ENCODE measurements at places on chromosomes 5 and 9.
A peak's percentile ranks its signal among the peaks of the same experiment; 100 is the strongest.

DNA sequence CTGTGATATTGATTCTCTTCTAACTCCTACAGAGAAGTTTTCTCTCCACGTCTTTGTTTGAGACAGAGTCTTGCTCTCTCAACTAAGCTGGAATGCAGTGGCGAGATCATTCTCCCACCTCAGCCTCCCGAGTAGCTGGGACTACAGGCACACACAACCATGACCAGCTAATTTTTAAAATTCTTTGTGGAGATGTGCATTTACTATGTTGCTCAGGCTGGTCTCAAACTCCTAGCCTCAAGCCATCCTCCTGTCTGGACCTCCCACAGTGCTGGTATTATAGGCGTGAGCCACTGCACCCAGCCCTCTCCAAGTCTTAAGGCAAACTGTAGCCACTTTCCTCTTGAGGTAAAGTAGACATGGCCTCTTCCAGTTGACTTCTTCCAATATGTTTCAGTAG is 72.2 kb downstream of the SNX18 start:
- no peak for DNase-seq

GRCh38 chr9:89325733-89326132 is 7.4 kb downstream of the SECISBP2 start:
- no peak for DNase-seq

- DNase-seq, result no peak
These were observed 2.5 kb upstream of the BASP1 start for GRCh38 chr5:17214893-17215292.

DNA sequence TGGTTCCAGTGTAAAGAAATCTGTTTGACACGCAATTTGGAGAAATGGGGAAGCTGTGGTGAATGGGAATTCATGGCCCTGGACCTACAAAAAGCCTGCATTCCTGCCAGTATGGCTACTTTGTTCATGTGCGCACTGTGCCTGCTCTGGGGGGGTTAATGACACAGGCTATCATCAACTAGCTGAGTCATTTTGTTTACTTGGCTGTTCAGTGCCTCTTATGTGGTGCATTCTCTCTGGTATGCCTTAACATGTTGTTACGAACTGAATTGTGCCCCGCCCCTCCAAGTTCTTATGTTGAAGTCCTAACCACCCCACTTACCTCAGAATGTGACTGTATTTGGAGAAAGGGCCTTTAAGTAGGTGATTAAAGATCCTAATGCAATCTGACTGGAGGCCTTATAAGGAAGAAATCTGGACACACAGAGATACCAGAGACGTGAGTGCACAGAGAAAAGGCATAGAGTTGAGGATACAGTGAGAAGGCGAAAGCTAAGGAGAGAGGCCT is 20.4 kb upstream of the UBAP1 start:
- no peak for DNase-seq

DNA sequence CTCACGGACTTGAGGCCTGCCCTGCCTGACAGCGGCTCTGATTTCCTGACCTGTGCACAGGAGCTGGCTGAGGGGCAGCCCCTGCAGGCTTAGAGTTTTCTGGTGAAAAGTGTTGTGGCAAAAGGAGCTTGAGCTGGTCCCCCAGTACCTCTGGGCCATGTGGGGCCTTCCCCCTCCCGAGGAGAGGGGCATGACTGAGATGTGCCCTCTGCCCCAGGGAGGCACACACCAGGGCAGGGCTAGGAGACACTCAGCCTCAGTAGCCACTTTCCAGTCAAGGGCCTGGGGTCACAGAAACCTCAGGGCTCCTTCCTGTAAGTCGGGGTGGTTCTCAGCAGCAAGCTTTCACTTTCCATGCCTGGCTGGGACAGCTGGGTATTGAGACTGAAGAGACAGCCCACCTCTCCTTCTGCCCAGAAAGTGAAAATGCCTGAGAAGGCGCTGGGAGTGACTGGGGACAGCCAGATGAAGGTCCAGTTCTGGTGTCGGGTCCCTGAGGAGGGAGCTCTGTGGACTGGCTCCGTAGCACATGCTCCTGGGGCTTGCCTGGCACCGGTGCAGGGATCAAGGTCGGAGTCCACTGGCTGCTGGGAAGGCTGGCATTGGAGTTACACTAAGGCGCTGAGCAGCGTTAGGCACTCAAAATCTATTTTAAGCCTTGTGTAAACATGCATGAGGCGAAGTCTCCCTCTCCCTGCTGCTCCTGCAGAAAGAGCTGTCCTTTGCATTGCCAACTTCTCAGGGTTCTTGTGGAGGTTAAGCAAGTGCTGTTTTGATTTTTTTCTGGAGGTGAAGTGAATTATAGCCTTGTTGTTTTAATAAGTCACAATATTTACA is 394.9 kb downstream of the GADD45G start:
- no peak for DNase-seq

- DNase-seq, result no peak
These were observed 757 bp downstream of the ANKRD34B start for GRCh38 chr5:80569086-80569960.

GRCh38 chr9:31612336-31613030 is 772.0 kb upstream of the ACO1 start:
- DNase-seq, result peak; percentile 19

Data from kidney glomerular epithelial cell (primary cell).